ENCODE measurements at places on chromosomes 12 and 14.

DNA sequence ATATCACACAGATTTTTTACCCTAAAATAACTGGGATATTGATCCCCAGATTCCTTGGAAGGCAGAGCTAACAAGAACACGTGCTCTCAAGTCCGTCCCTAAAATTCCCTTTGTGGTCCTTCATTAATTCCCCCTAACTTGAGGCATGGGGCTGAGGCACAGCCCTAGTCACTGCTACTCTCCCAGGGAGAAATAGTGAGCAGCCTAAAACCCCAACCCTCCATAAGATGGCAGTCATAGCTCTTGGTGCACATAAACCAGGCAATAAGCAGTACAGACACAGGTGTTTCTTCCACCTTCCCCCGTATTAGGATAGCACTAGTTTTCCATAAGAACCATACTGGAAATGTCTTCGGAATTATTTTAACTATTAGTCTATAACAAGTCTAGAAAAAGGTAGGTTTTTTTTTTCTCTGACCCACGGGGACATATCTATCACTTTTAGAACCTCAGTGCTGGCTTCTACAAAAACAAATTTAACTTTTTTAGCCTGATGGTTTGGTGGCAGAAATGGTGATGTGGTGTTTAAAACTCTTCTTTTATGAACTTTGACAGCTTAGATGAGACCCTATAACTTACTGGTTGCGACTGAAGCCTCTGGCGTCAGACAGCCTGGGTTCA lies 3.1 kb upstream of the ARHGEF40 start:
- no peak for DNase-seq

- no peak for DNase-seq
Measured at GRCh38 chr12:116933091-116933490, 22.3 kb downstream of the FBXW8 start.

DNA sequence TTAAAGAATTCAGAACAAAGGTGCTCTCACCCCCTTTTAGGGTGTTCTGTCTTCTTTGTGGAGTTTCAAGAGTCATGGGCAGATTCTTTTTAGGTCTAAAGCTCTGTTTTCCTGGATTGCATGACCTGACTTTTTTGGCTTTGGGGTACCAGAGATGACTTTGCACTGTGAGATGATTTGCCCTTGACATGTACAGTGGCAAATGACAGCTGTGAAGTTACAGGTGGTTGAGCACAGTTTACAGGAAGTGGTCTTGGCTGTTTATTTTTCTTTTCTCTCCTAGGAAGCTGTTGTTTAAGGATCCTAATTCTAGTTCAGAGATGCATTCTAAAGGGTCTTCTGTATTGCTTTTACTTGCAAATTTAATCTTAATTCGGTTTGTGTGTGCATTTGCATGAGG lies 83.8 kb upstream of the METAP2 start:
- no peak for DNase-seq

DNA sequence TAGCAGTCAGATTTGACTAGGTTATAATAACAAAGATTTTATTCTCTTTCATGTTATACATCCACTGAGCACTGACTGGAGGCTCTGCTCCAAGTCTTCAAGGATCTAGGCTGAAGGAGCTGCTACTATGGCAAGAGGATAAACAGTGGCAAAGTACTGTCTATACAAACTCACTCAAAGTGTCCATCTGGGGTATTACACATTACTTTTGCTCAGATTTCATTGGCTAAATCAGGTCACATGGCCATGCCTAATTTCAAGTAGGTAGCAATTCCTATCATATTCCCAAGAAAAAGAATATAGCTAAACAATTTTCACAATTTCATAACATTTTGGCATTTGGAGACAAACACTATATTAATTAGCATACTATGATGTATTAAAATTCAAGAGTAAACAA lies 40.9 kb downstream of the CDK17 start:
- DNase-seq, result no peak

DNA sequence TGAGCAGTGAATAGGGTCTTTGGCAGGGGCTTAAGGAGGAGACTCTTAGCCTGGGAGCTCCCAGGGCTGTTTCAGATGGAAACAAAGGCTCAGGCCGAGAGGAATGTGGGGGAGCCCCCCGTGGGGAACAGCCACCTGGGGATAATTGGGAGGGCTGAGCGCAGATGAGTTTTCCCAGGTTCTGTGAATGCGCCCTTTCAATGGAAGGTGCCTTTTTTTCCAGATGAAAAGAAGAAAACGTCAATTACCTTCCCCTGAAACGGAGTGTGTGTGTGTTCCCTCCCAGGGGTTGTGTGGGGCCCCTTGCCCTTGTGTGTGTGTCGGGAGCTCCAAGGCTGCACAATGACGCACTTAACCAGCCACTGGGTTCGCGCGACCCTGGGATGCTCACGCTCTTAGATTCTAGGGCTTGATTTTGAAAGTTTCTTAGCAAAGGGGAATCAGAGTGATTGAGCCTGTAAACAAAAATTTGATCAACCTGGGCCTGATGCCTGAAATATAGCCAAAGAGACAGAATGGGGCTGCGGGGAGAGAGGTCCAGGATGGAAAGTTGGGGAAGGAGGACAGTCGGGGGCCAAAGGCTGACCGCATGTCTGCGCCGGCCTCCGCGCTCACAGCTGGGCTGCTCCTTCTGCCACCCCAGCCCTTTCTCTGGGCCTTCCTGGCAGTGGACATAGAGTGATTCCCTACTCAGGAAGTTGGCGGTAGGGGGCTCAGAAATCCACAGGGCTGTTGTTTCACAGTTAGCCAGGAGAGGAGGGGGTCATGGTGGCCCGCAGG lies 14.6 kb downstream of the MEG3 start:
- peak; percentile 5 for DNase-seq

- DNase-seq, result no peak
Measured at GRCh38 chr14:74478996-74479635, 14.0 kb downstream of the NPC2 start.

DNA sequence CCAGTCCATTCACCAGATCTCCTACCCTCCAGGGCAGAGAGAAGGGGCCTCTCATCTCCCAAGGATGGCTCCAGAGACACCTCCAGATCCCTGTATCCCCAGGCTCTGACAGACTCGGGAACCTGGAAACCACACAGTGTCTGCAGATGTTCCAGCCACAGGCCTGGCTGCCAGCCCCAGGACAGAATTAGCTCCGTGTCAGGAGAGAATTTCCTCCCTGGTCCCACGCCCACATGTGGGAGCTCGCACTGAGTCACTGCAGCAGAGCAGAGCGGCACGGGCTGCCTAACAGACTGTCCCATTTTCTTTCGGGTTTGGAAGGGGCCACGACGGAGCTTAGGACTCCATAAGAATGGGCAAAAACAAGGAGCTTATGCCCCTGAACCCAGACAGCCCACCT lies 33.6 kb downstream of the CMKLR1 start:
- DNase-seq, result peak; percentile 94

DNA sequence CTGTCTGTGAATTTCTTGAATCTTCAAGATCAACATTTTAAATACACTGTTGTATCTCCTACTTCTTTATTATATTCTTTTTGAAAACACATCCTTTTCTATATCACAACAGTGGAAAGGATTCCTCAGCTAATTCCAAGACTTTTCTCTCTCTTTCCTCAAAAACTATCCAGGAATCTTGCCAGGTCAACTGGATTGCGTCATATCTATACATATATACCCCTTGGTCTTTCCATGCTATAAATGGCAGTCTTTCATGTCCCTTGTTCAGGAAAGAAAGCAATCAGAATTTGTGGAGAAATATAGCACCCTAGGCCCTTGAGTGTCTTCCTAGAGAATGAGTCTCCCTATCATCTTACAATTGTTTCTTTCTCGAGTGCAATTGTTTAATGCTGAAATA lies 149.0 kb downstream of the KCNA5 start:
- DNase-seq, result no peak

- no peak for DNase-seq
Measured at GRCh38 chr12:106271575-106272505, 24.0 kb upstream of the CKAP4 start.

DNA sequence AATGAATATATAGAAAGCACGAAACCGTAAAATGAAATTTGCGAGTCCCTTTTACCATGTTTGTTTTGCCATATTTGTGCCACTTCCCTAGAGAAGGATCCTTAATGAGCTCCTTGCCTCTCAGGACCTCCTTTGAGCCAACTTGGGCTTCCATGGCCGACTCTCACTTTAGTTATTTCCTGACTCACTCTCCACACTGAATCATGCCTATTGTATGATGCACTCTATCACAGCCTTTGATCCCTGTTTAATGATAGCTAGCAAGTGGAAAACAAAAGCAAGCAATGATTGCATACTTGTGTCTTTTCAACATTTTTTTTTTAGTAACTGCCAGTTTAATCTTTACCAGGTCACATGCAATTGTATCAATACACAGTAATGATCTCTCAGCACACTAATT lies 153.2 kb downstream of the CCER1 start:
- no peak for DNase-seq

DNA sequence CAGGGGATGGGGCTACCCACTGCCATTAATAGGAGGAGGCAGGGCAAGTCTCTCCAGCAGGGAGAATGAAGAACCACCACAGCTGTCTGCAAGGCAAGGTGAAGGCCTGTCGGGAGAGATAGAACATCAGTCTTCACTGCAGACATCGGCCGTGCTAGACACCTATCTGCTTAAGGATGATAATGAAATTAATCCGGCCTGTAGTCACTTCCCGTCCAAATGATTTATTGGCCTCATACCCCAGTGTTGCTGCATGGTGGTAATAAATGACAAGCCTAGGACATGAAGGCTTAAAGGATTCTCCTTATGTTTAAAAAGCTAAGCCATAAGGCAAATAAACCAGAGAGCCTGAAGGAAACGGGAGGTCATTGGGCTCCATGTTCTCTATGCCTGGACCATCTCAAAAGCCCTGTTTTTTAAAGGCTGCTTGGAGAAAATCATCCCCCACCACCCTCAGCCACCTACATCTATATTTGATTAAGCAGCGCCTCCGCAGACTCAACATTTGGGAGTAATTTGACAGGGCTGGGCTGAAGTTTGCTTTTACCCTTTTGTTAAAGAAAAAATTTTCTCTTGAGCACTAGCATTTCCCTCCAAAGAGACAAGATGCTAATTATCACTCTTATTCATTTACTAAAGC lies 137.7 kb downstream of the PLXNC1 start:
- no peak for DNase-seq

DNA sequence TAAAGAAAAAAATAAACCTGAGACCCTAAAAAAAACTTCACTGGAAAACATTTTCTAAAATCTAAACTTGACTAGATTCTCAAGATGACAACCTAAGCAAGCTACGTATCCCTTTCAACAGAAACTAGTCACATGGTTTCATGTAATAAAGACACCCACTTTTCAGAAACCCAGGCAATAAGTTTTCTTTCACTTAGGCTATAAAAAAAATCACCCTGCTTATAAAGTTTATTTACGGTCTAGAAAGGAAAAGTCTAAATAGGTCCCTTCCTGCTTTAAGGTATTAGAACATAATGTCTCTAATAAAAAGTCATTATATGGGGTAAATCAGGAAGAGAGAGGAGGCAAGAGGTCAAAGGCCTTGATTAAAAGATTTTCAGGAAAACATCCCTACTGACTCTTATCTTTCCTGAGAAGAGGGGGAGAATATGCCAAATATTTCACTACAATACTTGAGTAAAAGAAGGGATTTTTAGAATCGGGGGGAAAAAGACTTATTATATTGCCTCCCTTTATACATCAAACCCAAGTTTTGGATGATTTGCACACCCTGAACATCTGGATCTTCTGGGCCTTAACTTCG lies 9.5 kb downstream of the CLIP1 start:
- DNase-seq, result no peak

- DNase-seq, result peak; percentile 79
Measured at GRCh38 chr12:96241846-96242256, 47.7 kb downstream of the ELK3 start.

GRCh38 chr12:53696285-53696654 lies 20.4 kb upstream of the ATP5MC2 start:
- DNase-seq, result no peak

DNA sequence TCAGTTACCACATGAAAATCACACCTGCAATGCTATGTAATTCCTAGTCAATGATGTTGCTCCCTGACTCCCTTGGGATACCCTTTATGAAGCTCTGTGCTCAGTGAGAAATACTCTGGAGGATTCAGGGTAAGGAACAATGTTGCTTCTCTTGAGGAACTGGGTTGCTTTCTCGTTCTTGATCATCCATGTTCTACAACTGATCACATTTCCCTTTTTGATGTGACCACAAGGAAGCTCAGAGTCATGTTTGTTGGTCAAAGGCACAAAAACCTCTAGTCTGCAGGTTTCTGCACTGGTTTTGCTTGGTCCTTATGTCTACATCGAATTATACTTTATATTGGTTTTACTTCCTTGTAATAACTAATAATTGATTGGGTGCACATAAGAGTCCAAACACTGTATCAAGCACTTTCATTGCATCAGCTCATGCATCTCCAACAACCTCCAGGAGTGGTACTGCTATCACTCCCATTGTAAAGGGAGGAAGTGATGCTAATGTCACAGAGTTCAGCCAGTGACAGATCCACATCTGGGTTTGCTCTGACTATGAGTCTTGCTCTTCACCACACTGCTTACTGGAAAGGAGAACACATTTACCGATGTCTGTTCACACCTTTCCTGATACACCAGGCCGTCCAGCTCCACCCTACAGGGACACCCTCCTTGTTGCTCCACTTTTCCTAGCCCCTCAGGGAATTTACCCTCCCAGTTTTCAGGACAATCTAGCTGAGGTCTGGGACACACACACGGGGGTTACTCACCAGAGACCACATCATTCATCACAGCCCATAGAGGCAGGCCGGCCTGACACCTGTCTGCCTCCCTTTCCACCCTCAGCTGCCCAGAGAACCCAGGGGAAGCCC lies 41.0 kb downstream of the CMKLR1 start:
- no peak for DNase-seq

- DNase-seq, result peak; percentile 81
Measured at GRCh38 chr14:61695695-61696527, 598 bp downstream of the HIF1A start.

DNA sequence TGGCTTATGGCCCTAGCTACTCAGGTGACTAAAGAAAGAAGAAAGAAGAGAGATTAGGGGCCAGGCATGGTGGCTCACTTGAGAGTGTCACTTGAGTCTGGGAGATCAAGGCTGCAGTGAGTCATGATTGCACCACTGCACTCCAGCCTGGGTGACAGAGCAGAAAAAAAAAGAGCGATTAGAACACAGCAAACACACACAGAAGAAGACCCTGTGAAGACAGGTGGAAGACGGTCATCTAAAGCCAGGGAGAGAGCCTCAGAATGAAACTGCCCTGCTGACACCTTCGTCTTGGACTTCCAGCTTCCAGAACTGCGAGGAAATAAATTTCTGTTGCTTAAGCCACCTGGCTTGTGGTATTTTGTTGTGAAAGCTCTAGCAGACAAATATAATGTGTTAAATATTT lies 17.5 kb upstream of the PPP1CC start:
- no peak for DNase-seq

- peak; percentile 9 for DNase-seq
Measured at GRCh38 chr14:81464253-81465002, 64.3 kb upstream of the STON2 start.

GRCh38 chr12:54700301-54700700 lies 52.1 kb upstream of the DCD start:
- DNase-seq, result no peak
